ENCODE measurements at places on chromosomes 4 and X.

DNA sequence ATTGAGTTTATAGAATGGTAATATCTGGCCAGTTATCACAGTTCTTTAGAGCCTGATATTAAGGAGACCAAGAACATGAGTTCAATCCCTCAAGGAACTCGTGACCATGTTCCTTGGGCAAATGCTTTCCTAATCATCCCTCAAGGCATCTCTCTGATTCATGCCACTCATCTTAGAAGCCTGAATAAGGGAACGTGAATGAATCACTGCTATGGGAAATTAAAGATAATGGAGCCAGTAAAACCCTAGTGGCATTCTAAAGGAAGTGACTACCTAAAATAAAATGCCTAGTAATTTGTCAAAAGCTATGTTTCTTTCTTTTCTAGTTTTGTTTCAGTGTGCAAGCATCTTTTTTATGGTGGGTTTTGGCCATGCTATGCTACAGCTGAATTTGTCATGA is 1161.3 kb downstream of the C4orf33 start:
- no peak for DNase-seq

DNA sequence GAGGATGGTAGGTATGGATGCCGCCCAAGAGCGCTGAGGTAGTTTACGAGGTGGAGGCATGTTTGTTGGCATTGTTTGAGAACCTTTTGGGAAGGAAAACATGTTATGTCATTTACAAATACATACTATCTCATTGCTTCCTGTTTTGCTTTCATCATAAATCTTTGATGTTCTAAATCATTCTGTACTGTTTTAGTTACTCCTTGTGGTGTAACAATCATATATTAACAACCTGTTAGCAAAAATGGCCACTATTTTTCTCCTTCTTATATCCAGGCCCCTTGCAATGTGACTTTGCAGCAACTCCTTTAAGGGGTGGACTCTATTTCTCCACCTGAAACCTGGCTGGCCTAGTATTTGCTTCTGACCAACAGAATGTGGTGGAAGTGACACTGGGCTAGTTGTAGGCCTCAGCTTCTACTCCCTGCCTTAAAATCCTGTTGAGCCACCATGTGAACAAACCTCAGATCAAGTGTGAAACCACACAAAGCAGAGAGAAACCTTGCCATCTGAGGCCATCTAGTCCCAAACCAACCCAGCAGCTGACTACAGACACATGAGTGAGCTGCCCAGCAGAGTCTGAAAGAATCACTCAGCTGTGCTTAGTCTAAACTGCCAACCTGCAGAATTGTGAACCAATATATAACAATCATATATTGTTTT is 15.8 kb upstream of the CXorf38 start:
- no peak for DNase-seq

GRCh38 chr4:14452764-14453163 is 549.5 kb upstream of the CPEB2 start:
- no peak for DNase-seq

GRCh38 chr4:175017751-175018150 is 99.6 kb downstream of the ADAM29 start:
- DNase-seq = no peak

All from stimulated activated CD4-positive, alpha-beta T cell treated with anti-CD3 and anti-CD28 coated beads, Interleukin-2, amount 100 ng/mL, for 48 hours (primary cell).